ENCODE measurements at places on chromosomes 2 and 18. TPM values are rescaled to one million over a fixed set of nuclear protein-coding genes. Genes with fewer than 3 reads are reported as not detected.

Gene CAPN13
- total RNA-seq, result 3.1 TPM

Gene SKOR2
- total RNA-seq, result not detected

Gene MFSD2B
- total RNA-seq, result not detected

Gene SKA1
- 6.0 TPM for total RNA-seq

Gene ADGRF3
- total RNA-seq, result not detected

- DNase-seq, result no peak
- peak within 1 kb of the TSS; percentile 76 for H3K4me3 ChIP-seq
- peak within 1 kb of the TSS; percentile 74 for H3K27ac ChIP-seq
- peaks cover 6% of the 10 kb centered on the region for H3K27me3 ChIP-seq
These were observed at the start of gene CHST10 for GRCh38 chr2:100416935-100417710. Gene CHST10 (minus strand): TSS chr2:100417668. CDS start chr2:100406675, 10,993 bp downstream.

GRCh38 chr2:45102141-45102540, 92.9 kb upstream of the SIX2 start:
- H3K27ac ChIP-seq, result no peak overlapping the region
- no peak for DNase-seq
- H3K27me3 ChIP-seq, result no peaks in the 10 kb centered on the region
- no peaks in the 10 kb centered on the region for H3K4me1 ChIP-seq
- H3K36me3 ChIP-seq, result no peaks in the 10 kb centered on the region

DNA sequence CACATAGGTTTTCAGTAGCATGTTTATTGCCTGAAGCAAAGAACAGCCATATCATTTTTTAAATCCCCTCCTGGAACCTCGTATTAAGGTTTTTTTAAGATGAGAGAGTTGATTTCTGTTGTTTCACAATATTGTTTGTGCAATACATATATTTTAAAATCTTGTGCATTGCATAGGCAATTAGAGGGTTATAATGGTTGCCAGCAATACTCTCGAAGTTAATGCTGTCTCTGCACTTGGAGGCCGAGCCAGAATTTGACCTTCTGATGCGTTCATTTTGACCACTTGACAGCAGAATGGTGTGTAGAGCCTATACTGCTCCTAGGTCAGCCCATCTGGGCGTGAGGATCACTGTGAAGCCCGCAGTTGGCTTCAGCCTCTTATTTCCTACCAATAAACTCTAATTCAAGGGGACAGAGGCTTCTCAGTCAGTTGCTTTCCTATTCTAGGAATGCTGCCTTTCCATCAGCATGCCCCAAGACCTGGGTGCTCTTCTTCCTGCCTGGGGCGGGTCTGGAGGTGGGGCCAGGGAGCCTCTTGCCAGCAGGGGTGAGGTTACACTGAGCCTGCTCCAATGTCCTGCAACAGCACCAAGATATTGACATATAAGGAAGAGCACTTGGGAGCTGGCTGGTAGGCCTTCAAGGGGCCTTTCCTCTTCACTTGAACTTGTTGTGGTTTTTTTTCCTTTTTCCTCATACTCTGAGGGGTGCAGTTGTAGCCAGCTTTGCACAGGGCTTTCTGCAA, 91.4 kb upstream of the BCL2L11 start:
- H3K4me1 ChIP-seq, result peaks cover 14% of the 10 kb centered on the region
- H3K27me3 ChIP-seq, result no peaks in the 10 kb centered on the region
- no peak for DNase-seq
- no peak overlapping the region for H3K27ac ChIP-seq
